ENCODE measurements at places on chromosomes 1 and 21. TPM values are rescaled to one million over a fixed set of nuclear protein-coding genes. Genes with fewer than 3 reads are reported as not detected.

GRCh38 chr1:167473761-167474160, 44.6 kb downstream of the CD247 start:
- H3K27me3 ChIP-seq: no peaks in the 10 kb centered on the region
- no peak for DNase-seq
- H3K36me3 ChIP-seq: no peaks in the 10 kb centered on the region
- H3K4me3 ChIP-seq: no peak overlapping the region
- no peaks in the 10 kb centered on the region for H3K4me1 ChIP-seq

The GSTM5 gene
- total RNA-seq: 6.0 TPM

DNA sequence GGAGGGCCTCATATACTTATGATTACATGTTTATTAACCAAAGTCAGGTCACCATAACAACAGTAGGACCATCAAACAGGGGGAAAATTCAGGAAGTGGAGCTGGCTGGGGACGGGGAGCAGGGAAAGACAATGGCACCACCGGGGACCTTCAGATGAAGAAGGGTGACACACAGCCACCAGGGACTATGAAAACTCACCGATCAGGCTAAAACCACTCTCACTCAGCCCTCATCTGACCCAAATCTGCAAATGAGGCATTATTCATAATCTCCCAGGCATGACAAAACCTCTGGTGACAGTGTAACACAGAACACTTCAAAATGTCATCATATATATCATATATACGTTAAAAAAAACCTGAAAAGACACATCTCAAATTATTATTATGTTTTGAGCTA, 11.2 kb downstream of the MKNK1 start:
- H3K4me1 ChIP-seq: no peaks in the 10 kb centered on the region
- no peaks in the 10 kb centered on the region for H3K27me3 ChIP-seq
- no peaks in the 10 kb centered on the region for H3K36me3 ChIP-seq
- no peak overlapping the region for H3K4me3 ChIP-seq

The FCRL5 gene
- not detected for total RNA-seq

DNA sequence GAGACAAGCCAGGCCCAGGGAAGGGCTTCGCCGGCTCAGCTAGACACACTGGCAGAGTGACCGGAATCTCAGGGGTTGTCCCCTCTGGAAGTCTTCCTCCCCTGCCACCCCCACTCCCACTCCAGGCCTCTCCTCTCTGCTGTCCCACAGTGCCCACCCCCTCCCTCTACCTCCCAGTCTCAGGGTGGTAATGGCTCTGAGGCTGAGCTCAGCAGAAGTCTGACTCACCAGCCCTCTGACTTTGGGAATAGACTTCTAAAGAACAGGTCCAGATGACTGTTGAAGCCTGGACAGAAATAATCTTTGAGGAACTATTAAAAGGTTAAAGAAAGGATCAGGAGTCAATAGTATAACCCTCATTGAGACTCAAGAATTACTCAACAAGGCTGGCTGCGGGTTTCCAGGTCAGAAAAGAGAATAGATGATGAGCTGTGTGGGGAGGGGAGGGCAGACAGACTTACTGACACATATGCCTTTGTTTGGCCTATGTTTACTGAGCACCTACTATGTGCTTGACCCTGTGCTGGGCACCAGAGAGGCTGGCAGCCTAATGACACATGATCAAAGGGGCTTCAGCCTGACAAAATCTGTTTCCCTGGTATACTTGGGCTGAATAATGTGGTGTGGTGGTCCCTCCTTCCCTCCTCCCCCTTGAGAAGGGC, 8.2 kb downstream of the HCRTR1 start:
- no peaks in the 10 kb centered on the region for H3K36me3 ChIP-seq
- no peak for DNase-seq
- no peaks in the 10 kb centered on the region for H3K4me1 ChIP-seq
- no peaks in the 10 kb centered on the region for H3K27me3 ChIP-seq
- H3K27ac ChIP-seq: no peak overlapping the region

All from Caco-2 (cell line).